ENCODE measurements at places on chromosomes 4 and X. TPM values are rescaled to one million over a fixed set of nuclear protein-coding genes. Genes with fewer than 3 reads are reported as not detected.

DNA sequence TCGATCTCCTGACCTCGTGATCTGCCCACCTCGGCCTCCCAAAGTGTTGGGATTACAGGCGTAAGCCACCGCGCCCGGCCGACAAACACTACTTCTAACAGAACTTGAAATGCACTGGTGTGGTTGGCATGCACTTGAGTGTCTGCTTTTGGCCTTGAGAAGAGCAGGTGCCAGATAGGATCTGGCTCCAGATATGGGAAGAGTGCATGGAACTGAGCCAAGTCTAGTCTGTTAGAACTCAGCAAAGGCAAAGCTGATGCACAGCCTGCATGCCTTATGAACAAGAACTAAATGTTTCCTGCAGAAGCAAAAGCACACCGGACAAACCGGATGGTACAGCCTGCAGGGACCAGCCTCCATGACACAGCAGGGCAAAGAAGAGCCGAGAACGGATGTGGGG is 35.1 kb upstream of the TBL1X start:
- no peak for DNase-seq

DNA sequence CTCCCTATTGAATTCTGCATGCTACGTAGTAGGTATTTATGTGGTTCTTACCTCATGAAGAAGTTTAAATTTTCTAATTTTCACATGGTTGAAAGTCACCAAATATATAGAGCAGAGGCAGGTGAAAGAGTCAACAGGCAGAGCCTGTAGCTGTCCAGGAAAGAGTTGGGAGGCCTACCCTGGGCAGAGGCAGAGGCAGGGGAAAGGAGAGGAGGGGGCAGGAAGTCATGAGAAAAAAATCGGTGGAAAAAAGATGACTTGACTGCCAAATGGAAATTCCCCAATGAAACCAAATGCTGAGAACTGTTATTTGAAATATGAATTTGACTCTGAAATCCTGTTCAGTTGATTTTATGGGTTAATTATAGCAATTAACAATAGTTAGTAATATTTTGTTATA is 23.1 kb upstream of the GPR34 start:
- no peak for DNase-seq

- no peak for DNase-seq
These were observed 390.7 kb upstream of the ADGRL3 start for GRCh38 chr4:60809486-60809800.

DNA sequence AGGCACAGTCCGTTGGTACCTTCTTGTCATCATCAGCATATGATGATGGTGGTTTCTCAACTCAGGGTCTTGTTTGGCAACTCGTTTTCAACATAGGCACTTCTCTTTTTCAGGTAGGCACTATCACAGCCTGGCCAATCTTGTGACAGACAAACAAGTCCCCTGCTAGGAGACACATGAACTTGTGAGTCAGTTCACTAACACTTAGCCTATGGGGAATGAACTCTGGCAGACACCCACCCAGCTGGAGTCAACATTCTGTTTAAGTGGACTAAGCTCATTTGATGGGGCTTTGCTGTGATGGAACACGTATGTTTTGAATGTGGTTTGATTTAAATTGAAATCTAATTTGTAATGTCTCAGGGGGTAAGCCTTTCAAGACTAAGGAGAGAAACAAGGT is 100.7 kb upstream of the MAMLD1 start:
- no peak for DNase-seq

GRCh38 chr4:156962528-156962974 is 9.0 kb downstream of the PDGFC start:
- DNase-seq, result peak; percentile 61

- no peak for DNase-seq
These were observed 54.3 kb downstream of the ZFYVE28 start for GRCh38 chr4:2363951-2364653.

DNA sequence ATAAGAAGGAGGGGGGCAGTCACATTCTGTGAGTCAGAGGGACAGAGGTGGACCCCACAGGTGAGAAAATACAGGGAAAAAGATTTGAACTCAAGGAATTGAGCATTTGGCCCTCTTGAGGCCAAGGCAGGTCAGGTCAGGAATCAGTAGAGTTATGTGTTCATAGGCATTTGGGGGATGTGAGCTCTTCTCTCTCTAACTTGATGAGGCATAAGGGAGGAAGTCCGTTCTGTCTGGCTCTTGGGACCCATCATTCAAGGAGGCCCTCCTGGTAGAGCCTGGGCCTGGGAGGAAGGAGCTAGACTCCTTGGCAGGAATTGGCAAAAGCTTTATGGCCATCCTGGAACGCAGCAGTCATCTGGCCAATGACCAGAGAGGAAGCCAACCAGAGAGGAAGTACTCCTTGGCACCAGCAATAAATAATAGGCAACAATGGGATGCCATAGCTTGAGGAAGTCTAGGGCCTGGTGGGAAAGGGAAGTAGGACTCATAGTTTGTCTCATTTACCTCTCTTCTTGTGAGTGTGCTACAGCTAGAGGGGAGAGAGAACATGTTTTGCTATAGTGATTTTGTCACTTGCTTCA is 53.0 kb downstream of the MSN start:
- DNase-seq, result no peak

ITM2A gene
- 7.7 TPM for total RNA-seq

TDO2 gene
- total RNA-seq, result 40.9 TPM

RENBP gene
- total RNA-seq, result 11.1 TPM

TBC1D25 gene
- 2.2 TPM for total RNA-seq

NKX6-1 gene
- 1.7 TPM for total RNA-seq
